Choroid plexus epithelial cell (primary cell): ENCODE measurements at places on chromosomes 12 and 14.

DNA sequence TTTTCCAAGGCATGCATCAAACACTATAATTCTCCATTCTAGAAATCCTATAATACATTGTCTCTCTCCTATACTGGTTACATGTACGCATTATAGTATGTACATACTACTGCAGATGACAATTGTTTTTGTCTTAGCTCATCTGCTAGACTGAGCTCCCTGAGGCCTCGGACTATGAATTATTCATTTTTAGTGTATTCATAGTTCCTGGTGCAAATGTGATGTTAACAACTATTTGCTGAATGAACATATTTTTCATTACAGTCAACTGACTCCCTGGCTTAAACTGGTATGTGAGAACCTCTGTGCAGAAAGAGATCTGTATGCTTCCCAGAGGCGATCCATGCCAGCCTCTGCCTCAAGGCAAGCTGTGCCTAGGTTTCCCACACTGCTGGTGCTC, 91.8 kb upstream of the PARP11 start:
- DNase-seq, result no peak

DNA sequence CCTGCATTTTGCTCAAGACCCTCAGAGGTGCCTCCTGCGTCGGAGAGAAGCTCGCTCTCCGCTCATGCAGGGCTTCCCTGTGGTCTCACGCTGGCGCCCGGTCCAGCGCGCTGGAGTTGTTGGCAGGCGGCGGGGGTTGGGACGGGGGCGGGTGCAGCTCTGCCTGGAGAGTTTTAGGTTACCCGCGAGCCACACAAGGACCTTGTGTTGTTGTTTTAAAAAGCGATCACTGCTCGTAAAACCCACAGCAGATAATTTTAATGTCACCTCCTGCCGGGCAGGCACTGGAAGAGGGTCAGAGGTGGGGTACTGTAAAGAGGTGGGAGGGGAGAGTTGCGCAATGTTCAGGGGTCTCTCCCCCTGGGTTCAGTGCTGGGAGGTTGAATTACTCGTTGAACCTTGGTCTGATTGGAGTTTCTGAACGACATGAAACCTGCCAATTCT, 850 bp downstream of the SMOC1 start:
- peak; percentile 49 for DNase-seq

GRCh38 chr12:93089805-93090569, 160.9 kb upstream of the EEA1 start:
- peak; percentile 98 for DNase-seq

- no peak for DNase-seq
Measured at GRCh38 chr12:90112666-90113065, 404.0 kb upstream of the ATP2B1 start.

DNA sequence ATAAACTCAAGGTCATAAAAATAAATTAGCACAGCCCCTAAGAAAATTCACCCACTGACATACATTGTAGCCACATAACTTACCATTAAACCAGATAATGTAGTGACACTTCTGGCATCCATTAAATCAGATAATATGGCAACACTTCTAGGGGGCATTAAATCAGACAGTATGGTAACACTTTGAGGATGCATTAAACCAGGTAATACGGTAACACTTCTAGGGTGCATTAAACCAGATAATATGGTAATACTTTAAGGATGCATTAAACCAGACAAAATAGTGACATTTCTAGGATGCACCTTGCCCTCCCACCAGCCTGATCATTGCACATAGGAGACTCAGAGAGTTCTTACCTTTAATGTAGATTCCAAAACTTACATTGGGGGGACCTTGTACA, 1220.5 kb upstream of the TMEM132C start:
- no peak for DNase-seq

DNA sequence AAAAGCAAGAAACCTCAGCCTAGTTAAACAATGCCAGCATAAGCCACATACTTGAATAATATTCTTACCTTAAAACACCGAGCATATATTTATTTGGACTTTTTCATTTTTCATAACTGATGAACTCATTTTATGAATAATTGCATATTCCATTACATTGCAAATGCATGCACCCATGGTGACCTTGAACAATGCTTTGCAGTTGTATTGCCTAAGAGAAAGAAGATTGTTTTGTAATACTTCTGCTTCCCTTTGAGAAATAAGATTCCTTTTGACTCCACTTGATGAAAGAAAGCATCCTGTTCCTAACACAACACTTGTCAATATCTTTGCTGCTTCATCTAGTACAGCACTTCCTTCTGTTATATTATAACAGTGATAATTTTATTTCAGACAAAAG, 1182.2 kb downstream of the FLRT2 start:
- peak; percentile 12 for DNase-seq

- DNase-seq, result no peak
Measured at GRCh38 chr12:93081810-93082165, 152.7 kb upstream of the EEA1 start.

DNA sequence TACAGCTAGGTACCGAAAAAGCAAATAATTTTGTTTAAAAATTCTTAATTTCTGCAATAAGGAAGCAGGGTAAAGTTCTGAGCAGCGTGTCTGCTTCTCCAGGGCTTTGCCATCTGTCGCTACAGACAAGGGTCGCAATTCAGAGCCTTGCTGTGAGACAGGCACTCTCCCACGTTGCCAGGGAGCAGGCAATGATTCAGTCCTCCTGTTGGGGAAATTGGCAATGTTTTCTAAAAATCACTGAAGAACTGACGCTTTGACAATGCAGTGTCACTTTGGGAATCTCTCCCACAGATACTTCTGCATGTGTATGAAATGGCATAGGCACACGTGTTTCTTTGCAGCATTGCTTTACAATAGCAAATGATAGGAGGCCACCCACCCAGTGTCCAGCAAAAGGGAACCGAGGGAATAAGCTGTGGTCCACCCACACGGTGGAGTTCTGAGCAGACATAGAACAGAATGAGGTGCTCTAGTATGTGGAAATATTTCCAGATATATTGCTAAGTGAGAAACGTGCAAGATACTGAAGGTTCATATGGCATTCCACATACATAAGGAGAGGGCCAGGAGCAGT, 16.0 kb upstream of the HIP1R start:
- no peak for DNase-seq

DNA sequence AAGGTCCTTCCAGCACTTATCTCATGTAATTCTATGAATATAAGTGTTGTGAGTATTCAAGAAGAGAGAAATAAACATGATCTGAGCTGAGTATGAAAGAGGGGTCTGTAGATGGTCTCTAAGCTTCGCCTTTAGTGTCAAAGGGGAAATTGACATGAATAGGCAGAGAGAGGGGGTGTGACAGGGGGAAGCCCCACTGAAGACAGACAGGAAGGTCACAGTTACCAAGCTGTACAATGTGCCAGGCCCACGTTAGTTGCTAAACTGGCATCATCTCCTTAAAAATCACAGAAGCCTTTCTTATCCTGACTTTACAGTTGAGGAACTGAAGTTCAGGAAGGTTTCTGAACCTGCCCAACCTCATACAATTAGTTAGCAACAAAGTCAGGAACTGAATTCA, 7.6 kb downstream of the ARHGEF40 start:
- DNase-seq, result no peak

- DNase-seq, result no peak
Measured at GRCh38 chr12:55657212-55657611, 20.5 kb downstream of the OR10P1 start.

- DNase-seq, result no peak
Measured at GRCh38 chr12:19992311-19992710, 376.0 kb upstream of the PDE3A start.

DNA sequence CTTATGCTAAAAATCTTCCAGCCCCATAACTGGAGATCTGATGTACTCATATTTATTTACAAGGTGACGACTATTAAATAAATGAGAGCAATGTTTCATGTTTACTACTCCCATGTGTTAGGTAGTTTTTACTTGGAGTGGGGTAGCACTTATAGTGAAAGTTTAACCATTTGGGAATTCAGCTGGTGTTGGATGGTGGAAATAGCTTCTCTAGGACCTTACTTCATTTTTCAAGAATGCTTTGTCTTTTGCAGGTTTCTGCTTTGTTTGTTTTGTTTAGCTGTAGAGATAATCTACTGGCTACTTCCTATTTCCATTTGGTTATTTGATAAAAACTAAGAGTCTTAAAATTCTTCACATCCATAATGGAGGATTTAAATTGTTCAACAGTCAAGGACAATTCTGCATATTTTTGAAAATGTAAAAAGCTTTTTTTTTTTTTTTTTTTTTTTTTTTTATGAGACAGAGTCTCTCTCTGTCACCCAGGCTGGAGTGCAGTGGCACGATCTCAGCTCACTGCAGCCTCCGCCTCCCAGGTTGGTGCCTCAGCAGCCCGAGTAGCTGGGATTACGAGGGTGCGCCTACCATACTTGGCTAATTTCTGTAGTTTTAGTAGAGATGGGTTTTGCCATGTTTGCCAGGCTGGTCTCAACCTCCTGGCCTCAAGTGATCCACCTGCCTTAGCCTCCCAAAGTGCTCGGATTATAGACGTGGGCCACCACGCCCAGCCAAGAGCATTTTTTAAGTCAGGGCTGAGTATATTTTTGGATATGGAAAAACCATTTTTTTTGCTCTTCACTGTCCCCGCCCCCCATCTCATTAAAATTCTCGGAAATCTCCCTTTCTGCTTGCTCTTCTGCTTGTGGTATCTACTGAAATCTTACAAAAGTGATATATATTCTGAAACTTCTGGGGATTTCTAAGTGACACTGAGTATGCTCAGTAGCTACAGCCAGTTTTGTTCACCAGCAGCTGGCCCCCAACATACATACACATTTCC, 1.4 kb upstream of the ABCD2 start:
- DNase-seq, result no peak

GRCh38 chr14:50608302-50608851, 48.4 kb downstream of the ATL1 start:
- DNase-seq, result no peak

GRCh38 chr12:19222558-19222957, 93.0 kb downstream of the PLEKHA5 start:
- peak; percentile 41 for DNase-seq

GRCh38 chr12:79424109-79424721, 266.5 kb downstream of the PAWR start:
- DNase-seq, result peak; percentile 98

DNA sequence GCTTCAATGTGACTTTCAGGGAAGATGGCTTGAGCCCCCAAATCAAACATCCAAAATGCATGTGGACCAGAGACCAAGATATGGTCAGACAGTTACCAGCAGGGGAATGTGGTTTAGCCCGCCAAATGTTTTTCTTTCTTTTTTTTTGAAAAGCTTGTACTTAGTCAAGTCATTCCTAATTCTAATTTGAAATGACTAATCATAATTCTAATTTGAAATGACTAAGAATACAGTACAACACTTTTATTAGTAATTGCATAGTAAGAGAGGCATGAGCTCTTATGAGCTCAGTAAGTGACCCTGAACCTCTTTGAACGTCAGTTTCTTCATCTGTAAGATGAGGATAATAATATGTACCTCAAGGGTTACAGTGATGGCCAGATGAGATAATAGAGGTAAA, 72.4 kb downstream of the HECTD4 start:
- peak; percentile 12 for DNase-seq

DNA sequence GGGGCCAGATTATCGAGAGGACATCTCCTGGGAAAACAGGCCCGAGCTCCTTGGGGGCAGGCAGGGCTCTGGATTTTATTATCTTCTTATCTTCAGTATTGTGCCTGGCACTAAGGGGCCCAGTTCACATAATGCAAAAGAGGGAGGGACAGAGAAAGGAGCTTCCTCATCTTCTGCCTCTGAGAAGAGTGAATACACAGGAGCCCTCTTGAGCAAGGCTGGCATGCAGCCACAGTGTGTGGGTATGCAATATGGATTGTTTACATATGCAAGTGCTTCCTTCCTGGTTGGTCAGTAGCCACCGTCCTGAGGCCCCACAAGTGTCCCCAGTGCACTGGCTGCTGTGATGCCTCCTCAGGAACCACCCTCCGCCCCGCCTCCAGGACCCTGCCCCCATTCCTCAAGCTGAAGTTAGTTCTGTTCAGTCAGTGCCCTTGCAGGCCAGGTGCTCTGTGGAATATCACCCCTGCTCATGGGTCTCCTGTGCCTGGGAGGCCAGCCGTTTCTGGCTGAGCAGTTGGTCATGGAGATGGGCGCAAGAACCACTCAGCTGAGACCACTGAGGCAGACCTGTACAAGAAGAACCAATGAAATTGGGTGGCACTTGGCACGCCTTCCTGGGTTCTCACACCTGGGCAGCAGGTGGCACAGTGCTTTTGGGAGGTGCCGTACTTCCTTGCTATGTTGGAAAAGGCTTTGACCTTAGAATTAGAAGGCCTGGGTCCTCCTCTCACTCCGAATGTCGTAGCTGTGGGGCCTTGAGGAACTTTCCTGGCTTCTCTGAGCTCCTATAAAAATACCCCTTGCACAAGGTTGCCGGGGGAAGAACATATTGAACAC, 35.1 kb upstream of the ACTN1 start:
- DNase-seq, result peak; percentile 66

- no peak for DNase-seq
Measured at GRCh38 chr12:89072294-89073026, 279.8 kb downstream of the DUSP6 start.

DNA sequence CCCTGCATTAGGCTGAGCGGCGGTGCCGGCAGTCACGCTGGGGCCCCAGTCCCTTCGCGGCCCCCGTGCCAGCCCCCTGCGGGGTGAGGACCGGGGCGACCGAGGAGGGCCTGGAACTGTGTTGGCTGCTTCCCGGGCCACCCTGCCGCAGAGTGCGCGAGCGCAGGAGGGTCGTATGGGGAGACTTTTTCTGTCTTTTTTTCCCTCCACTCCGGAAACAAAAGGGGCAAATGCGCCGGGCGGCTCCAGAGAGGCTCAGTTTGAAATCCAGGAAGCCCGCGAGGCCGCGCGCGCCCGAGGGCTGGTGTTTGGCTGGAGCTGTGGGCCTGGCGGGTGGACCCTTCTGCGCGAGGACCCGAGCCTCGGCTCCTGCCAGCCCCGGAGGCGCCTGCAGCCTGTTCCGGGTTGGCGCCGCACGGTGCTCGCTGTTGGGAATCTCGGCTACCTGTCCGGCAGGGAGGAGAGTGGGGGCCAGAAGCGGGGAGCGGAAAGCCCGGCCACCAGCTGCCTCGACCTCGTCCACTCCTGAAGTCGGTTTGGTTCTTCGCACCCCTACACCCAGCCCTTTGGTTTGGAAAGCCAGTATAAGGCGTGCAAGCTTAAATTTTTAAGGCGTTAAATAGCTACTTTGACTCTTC, 638 bp downstream of the PLEKHG3 start:
- DNase-seq, result no peak

GRCh38 chr12:52044292-52044983, 6.8 kb upstream of the NR4A1 start:
- DNase-seq, result no peak
